ENCODE measurements at places on chromosomes 7 and 10.
A peak's percentile ranks its signal among the peaks of the same experiment; 100 is the strongest.

DNA sequence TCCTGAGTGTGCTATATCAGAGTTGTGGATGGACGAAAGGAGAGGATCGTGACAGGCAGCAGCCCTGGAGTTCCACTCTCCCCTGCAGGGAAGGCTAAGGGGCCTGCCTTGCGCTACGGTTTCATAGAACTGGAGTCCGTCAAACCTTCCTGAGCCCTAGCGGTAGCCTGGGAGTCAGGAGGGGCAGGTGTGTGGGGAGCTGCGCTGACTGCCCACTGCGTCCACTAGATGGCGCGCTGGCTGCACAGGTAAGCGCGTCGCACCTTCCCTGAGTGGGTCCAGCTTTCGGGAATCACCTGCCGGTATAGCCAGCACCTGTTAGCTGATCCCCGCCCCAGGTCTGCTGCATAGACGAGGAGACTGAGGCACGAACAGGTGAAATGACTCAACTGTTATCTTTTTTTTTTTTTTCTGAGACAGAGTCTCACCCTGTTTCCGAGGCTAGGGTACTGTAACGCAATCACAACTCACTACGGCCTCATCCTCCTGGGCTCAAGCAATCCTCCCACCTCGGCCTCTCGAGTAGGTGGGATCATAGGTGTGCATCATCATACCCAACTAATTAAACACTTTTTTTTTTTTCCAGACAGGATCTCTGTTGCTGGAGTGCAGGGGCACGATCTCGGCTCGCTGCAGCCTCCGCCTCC, 20.2 kb upstream of the BAIAP2L1 start:
- peak; percentile 21 for DNase-seq

DNA sequence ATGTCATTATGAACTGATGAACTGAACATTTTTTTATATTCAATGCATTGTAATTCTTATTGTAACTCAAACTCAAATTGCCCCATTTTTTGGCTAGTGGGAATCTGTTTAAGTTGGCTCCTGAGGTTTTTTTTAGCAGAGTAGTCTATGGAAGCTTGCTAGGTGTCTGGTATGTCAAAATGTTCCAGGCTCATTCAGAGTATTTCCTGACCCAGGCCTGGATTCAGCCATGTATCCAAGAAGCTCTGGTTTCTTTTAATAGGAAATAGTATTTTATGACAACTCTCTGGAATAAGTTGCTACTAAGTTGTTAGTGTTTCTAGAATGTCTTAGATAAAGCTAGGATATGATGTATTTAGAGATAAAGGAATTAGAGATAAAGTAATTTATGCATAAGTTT, 288.0 kb downstream of the ARL4A start:
- no peak for DNase-seq

DNA sequence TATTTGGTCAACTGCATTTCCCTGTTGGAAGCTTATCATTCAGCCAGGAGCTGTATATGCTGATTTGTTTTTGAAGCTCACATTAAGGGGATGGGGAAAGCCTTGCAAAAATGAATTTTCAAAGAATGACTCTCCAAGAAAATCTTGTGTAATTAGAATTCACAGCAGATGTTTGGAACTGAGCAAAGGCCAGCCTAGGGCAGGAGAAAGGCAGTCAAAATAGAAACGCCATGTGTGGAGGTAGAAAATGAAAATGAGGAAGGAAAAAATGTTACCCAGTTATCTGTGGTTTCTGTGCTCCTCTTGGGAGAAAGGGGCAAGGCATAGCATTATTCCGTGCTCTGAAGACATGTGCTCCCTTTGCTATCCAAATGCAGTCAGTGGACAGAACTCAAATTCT, 93.5 kb downstream of the NRP1 start:
- no peak for DNase-seq

- no peak for DNase-seq
These were observed 62.6 kb downstream of the EXOC4 start for GRCh38 chr7:133315332-133316040.

GRCh38 chr10:10392511-10392910, 625.2 kb upstream of the CELF2 start:
- no peak for DNase-seq

DNA sequence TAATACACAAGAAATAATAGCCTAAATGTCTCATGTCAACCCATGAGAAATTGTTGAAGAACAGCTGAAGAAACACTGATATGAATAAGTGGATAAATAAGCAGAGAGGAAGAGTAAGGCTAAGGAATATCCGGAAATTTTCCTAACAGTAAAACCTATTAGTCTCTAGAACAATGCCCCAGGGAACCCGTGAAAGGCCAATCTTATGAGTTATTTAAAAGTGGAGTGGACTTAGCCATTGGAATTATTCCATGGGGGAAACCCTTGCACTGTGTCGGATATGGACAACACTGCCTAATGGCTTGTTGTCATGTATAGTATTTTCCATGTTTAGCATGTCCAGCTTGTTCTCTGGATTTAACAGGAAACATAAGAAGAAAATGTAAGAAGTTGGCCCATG, 217.2 kb upstream of the PLXNA4 start:
- DNase-seq, result no peak

- DNase-seq, result no peak
These were observed 403.1 kb downstream of the ADRA2A start for GRCh38 chr10:111479966-111480365.

DNA sequence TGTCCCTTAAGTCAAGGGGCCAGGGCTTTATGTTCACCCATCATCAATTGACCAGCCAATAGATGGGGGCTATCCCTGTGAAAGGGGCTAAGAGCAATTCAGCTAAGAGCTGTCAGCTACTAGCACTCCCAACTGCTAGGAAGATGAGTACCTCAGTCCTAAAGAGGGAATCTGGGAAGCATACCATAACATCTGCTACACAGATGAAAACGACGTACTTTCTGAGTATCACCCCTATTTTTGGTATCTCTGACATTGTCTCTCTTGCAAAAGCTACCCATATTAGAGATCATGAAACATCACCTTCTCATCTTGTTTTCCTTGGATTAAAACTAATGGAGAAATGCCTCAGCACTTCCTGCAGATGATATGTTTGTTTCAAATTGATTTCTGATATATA, 7.5 kb upstream of the SMNDC1 start:
- no peak for DNase-seq

DNA sequence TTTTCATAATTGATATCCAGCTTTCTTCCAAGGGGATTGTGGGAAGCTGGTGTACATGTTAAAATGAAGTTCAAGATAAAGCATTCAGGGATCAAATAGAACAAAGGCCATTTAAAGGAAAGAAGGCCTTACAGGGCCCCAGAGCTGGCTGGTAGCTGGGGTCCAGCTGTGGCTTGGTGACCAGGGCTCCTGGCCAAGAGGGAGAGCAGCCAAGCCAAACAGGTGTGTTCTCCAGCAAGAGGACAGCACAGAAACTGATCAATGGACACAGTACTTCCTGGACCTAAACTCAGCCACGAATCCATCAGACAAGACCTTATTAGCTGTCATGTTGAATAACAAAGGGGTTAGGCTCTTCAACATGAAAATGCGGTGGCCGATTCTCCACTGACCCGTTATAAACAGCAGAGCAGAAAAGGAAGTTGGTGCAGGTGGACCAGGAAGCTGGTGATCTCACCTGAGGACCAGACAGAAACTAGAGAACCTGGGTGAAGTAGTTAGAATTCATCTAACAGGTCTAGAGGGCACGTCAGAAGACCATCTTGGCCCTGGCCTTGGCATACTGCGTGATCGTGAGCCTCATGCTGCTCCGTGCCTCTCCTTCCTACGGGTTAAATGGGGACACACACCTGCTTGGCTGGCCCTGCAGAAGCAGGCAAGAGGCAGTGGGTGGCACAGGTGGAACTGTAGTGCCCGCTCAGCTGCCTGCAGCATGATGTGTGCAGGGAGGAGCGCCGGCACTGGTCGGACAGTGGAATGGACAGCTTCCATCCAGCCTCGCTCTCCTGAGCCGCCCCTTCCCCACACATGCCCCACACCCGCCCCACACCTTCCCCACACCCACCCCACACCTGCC, 53.8 kb downstream of the PARP12 start:
- no peak for DNase-seq

DNA sequence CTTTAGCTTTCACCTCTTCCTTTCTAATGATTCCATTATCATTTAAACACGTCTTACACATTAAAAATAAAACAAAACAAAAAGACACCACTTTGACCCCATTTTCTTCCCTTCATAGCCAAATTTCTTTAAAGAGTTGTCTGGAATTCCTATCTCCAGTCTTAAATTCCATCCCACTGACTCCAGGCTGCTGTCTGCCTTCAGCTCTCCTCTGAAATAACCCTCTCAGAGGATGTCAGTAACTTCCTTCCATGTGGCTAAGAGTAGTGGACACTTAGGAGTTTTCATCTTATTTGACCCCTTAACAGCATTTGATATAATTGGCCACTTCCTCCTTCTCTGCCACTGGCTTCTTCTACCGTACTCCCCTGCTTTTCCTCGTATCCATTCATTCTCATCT, 69.6 kb upstream of the MKX start:
- no peak for DNase-seq

GRCh38 chr7:30062587-30062986, 34.4 kb downstream of the PLEKHA8 start:
- DNase-seq, result no peak

DNA sequence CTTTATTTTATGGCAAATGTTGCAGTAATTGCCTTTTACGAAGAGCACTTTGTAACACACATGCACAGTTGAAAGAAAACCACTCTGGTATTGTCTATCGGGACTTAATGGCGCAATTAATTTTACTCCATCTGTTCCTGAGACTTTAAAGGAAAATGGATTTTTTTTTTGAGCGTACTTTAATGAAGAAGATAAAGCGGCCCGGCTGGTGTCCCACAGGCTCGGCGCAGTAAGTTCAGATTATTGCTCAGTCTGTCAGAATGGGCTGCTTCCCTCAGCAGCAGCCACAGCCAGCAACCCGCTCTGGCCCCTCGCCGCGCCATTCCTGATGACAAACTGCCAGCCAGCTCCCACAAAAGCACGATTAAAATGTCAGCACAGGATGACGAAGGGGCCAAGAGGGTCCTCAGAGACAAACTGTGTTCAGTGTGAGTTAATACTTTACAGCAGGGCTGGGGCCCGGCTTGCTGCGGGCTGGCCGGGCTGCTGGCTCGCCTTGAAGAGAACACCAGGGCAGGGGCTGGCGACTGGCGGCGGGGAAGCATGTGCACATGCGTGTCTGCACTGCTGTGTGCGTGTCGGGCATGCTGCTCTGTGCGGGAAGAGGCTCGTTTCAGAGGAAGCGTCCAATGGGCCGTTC, 501.0 kb upstream of the GALNT17 start:
- no peak for DNase-seq

All from stimulated activated CD8-positive, alpha-beta memory T cell treated with anti-CD3 and anti-CD28 coated beads, Interleukin-4, amount 100 ng/mL, for 24 hours (primary cell).